ENCODE measurements at places on chromosomes 12 and 14.

GRCh38 chr14:22898302-22899090 is 15.5 kb downstream of the REM2 start:
- DNase-seq, result no peak

GRCh38 chr12:49014547-49014946 is 4.0 kb downstream of the PRKAG1 start:
- DNase-seq, result no peak

GRCh38 chr12:54598970-54599369 is 10.5 kb upstream of the PPP1R1A start:
- no peak for DNase-seq

- DNase-seq, result no peak
Measured at GRCh38 chr12:46004715-46005114, 14.3 kb upstream of the SCAF11 start.

DNA sequence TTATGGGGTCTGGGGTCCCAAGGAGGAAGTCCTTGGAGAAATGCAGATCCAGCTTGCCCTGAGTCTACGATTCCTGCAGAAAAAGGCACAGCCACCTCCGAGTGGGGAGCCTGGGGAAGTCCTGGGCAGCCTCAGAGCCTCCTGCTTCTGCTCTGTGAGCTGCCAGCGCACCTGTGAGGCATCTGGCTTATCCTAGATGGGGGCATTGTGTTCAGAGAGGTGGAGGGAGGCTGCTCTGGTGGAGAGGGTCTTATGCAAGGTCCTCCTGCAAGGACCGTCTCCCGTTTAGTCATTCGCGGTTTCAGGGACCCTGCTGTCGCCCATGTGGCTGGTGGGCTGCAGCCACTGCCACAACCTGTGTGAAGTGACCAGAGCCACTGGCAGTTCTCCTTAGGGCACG is 53.0 kb upstream of the PRMT8 start:
- no peak for DNase-seq

DNA sequence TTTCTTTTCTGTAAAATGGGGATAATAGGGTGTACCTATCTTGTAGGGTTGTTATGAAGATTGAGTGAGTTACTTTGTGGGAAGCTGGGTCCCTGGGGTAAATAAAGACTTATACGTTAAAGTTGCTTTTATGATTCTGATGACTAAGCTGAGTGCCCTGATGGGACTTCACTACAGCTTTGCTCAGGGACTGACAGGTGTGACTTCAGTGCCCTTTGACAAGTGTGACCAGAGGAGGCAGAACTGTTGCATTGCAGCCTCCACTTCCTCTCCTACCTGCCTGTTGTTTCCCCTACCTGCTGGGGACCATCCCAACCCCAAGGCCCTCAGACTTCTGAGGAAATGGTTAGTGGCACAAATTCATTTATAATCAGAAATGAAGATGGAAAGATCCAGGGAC is 119.3 kb downstream of the TSPAN9 start:
- no peak for DNase-seq

- DNase-seq, result no peak
Measured at GRCh38 chr12:26691234-26691970, 141.6 kb downstream of the ITPR2 start.

DNA sequence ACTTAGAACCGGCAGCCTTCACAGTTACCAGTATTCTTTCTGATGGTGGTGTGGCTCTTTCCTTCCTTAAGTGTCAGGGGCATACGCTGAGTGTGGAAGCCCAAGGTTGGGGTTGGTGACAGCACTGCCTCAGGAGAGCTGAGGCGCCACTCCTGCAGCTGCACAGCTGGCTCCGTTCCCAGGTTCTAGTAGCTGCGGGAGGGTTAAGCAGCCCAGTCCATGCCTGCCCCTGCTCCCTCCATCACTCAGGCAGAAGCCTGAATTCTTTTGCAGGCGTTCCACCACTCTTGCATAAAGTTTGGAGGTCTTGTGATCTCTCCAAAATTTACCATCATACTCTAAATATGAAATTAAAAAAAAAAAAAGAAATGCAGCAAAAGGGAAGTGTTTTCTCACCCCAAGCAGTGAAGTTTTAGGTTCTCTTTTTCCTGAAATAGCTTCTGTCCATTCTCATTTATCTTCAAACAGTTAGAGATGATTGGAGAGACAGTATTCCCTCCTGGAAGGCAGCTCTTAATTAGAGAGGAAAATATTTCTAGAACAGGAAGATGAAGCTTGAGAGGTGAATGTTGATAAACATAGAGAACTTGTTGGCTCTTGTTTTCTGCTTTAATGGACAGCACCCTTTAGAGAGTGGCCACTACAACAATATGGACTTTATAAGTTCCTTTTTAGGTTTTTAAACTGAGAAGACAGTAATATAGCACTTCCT is 136.1 kb downstream of the FGD4 start:
- DNase-seq, result peak; percentile 37

- no peak for DNase-seq
Measured at GRCh38 chr12:6912164-6912935, 2.0 kb upstream of the ENO2 start.

DNA sequence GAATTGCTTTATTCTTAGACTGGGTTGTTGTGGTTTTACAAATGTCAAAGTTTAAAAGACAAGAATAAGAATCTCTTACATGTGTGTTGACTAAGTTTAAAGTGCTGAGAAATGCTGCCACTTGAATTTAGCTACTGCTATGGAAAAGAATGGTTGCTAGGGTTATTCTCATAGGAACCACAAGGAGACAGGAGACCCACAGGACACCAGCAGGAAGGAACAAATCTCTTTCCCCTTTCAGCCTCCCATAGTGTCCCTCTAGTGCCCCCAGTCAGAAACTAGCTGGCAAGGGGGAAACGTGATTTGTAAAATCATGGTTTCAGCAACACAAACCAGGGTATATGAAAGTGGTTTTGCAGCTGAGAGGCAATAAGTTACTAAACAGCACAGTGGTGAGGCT is 102.7 kb downstream of the ST8SIA1 start:
- no peak for DNase-seq

- DNase-seq, result peak; percentile 97
Measured at GRCh38 chr14:62077676-62078261, 315.5 kb downstream of the SNAPC1 start.

GRCh38 chr14:77542421-77543239 is 44.0 kb upstream of the ISM2 start:
- no peak for DNase-seq

- no peak for DNase-seq
Measured at GRCh38 chr14:72471346-72471745, 422.6 kb downstream of the DPF3 start.

DNA sequence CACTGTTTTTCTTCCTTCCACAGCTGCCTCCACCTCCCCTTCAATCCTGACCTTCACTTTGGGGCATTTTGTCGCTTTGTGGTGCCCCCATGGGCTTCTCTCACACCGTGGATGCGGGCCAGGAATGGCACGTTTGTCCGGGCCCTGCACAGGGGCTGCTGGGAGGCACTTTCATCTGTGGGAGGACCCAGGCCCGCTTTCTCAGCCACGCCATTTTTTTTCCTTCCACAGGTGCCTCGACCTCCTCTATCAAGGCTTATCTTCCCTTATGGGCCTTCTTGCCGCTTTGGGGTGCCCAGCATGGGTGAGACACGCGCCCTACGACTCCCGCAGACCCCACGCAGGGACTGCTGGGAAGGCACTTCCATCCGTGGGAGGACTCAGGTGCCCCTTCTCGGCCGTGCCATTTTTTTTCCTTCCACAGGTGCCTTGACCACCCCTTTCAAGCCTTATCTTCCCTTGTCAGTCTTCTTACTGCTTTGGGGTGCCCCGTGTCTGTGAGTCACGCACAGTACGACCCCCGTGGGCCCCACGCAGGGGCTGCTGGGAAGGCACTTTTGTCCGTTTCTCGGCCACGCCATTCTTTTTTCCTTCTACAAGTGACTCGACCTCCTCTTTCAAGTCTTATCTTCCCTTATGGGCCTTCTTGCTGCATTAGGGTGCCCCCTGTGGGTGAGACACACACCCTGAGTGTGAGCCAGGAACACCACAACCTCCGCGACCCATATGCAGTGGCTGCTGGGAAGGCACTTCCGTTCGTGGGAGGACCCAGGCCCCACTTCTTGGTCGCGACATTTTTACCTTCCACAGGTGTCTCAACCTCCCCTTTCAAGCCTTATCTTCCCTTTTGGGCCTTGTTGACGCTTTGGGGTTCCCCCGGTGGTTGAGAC is 270.7 kb downstream of the ALG10 start:
- no peak for DNase-seq

Data from Jurkat, Clone E6-1 (cell line).